AG04450 (cell line): ENCODE measurements at places on chromosomes 12 and 14.

GRCh38 chr14:92988786-92989755 is 66.1 kb downstream of the CHGA start:
- no peak for DNase-seq

GRCh38 chr12:65537978-65538377 is 259.5 kb downstream of the MSRB3 start:
- no peak for DNase-seq

- no peak for DNase-seq
Observed at GRCh38 chr12:75631831-75632230, 120.4 kb upstream of the KRR1 start.

DNA sequence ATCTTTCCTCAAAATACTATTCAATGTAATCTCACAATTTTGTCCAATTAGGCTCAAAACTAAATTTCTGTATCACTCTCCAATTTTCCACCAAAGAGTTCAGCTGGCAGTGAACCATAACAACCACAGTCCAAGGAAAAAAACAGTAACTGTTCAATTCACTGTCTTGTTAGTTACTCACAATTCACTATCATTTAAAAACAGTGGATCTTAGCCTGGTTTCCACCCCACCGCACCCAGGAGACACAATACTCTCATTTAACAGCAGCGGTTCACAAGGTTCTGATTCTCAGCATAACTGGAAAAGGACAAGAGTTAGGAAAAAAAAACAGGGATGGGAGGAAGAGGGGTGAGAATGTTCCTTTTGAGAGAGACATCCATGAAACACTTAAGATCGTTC is 40.5 kb downstream of the MED13L start:
- DNase-seq, result no peak

DNA sequence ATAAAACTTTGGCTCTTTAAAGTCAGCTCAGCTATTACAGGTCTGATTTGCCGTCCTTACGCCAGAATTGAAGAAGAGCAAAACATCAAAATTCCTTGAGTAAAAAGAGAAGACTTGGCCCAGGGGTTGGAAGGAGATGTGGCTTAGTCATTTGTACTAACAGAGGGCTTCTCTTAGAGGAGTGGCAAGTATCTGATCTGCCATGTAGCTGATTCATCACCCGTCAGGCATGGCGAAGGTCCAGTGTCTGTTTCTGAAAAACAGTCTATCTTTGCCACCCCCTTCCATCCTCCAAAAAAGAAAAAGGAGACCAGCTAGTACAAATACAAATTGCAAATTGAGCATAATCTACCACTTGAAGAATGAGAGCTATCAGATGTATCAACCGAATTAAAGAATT is 91.9 kb downstream of the RAD52 start:
- DNase-seq, result peak; percentile 42

GRCh38 chr14:100972118-100972897 is 68.8 kb upstream of the RTL1 start:
- no peak for DNase-seq

- no peak for DNase-seq
Observed at GRCh38 chr12:75844985-75845384, 186.6 kb downstream of the PHLDA1 start.

- no peak for DNase-seq
Observed at GRCh38 chr12:116759783-116760621, 21.9 kb downstream of the RNFT2 start.

DNA sequence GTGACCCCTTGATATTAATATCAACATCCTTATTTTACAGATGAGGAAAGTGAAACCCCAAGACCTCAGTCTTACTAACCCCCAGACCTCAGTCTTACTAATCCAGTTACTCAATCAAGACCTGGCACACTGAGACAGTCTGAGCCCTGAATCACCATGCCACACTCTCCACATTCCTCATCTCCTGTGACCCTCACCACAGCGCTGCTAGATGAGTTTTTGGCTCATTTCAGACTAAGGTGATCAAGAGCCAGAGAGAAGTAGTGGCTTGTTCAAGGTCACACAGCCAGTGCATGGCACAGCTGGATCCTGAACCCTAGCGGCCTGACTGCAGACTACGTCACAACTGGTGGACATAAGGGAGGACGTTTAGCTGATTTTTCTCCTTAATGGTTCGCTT is 579.2 kb downstream of the BCL11B start:
- no peak for DNase-seq

GRCh38 chr14:106879241-106879640 is 1352.9 kb downstream of the TMEM121 start:
- DNase-seq, result no peak

DNA sequence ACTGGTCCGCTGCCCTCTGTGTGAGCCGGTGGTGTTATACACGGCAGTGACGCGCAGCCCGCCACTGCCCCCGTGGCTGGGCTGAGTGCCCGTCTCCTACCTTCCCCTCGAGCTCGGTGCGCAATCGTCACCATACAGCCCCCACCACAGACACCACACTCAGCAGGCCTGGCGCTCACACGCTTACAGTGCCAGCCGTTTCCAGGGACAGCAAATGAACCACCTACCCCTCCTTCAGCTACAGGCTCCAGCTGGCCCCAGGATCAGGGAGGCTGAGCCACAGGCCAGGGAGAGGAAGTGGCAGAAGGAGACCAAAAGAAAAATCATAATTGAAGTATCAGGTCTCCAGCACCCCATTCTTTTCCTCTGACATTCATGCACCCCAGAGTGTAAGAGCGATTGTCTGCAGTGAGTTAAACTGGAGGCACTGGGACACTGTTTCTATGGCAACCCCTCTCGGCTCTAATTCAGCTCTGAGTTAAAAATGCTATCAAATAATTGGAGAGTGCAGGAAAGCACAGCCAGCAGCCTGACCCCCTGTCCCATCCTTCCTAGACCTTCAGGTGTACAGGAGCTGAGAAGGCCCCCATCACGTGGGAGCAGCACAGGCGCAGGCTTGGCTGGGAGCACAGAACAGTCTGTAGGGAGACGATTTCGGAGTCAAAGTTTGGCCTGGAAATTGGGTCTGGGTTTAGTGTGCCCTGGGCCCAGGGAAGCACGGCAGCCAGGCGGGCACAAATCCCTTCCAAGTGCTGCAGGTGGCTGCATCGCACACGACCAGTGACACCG is 18.0 kb downstream of the LRTM2 start:
- DNase-seq, result no peak

DNA sequence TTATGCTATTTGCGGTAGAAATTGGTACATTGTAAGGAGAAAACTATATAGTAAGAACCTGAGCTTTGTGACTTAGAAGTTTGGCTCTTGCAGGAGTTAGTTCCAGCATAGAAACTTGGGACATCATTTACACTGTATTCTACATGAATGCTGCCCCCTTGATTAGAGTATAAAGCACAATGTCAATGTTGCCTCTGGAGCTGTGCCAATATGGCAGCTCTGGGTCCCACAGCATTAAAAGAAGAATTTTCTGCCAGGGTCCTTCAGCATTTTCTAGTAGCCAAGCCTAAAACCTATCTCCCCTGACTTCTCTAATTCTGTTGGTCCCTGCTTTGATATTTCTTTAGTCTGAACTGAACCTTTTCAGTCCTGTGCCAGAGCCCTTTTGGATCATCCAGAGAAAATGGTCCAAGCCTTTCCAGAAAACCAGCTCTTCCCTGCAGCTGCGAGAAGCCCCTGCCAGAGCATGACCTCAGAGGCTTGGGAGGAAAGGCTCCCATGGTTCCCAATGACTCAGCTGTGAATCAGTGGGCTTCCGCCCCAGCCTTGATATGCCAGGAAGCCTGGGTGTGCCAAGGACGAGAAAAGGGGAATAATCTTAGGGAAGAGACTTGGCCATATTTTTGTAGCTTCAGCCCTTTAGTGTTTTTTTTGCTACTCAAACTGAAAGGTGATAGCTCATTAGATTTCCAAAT is 43.2 kb downstream of the PLEKHG7 start:
- DNase-seq, result peak; percentile 68

DNA sequence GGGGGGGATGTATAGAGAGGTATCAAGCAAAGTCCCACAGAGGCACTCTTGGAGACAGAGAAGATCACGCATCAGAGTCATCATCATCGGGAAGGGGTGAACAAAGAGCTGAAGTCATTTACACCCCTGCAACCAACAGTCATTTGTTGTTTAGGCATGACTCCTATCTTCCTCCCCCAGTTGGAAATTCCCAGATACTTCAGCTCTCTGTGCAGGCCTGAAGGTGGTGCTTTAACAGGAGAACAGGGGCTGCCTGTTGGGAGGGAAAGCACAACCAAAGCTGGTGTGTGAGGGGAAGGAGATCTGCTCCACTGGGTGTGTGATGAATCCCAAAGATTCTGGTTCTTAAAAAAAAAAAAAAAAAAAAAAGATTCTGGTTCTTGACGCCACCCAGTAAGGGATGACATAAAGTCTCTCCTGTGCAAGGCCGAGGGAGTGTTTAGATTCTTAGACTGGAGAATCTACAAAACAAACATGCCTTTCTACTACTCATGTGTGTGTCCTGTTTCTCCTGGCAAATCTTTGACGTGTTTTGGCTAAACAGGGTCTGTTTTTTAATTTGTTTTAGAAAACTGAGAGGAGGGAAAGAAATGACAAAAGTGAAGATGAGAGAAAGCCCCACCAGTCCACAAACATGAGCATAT is 121.0 kb upstream of the ARHGAP5 start:
- no peak for DNase-seq

- DNase-seq, result no peak
Observed at GRCh38 chr14:71244341-71244740, 337.1 kb downstream of the PCNX1 start.

DNA sequence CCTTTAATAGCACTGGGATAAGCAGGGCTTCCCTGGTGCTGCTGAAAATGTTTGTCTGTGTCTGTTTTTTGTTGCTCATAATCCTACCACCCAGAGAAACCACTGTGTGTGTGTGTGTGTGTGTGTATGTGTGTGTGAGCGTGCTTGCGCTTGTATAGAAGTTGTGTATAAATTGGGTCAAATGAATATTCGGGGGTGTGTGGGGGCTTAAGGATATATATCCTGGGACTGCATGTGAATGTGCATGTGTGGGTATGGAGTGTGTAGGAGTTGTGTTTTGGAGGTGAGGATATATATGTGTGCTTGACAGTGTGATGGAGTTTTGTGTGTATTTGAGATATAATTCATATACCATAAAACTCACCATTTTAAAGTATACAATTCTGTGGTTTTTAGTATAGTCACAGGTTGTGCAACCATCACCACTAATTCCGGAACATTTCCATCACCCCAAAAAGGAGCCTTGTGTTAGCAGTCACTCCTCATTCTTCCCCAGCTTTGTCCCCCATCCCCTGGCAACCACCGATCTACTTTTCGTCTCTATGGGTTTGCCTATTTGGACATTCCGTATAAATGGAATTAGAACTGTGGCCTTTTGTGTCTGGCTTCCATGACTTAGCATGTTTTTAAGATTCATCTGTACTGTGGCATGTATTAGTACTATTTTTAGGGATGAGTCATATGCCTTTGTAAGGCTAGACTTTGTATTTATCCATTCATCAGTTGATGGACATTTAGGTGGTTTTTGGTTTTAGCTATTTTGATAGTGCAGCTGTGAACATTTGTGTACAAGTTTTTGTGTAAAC is 25.6 kb downstream of the TCTN1 start:
- peak; percentile 41 for DNase-seq

DNA sequence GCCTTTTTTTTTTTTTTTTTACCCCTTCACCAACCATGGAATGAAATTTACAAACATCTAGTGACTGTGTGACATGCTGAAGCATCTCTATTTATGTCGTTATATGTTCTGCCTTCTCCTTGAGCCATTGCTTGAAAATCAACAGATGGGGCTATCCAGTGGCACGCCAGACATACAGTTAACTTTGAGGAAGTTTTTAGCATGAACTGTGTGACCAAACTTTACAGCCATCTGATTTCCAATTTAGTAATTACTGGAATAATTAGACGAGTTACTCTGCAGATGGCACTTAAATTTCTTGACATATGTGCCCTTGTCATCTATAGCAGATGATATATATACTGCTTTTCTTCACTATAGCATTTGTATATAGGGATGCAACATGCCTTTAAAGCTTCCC is 192.1 kb downstream of the SNAPC1 start:
- DNase-seq, result no peak

GRCh38 chr14:36316131-36316530 is 4.3 kb downstream of the MBIP start:
- no peak for DNase-seq

DNA sequence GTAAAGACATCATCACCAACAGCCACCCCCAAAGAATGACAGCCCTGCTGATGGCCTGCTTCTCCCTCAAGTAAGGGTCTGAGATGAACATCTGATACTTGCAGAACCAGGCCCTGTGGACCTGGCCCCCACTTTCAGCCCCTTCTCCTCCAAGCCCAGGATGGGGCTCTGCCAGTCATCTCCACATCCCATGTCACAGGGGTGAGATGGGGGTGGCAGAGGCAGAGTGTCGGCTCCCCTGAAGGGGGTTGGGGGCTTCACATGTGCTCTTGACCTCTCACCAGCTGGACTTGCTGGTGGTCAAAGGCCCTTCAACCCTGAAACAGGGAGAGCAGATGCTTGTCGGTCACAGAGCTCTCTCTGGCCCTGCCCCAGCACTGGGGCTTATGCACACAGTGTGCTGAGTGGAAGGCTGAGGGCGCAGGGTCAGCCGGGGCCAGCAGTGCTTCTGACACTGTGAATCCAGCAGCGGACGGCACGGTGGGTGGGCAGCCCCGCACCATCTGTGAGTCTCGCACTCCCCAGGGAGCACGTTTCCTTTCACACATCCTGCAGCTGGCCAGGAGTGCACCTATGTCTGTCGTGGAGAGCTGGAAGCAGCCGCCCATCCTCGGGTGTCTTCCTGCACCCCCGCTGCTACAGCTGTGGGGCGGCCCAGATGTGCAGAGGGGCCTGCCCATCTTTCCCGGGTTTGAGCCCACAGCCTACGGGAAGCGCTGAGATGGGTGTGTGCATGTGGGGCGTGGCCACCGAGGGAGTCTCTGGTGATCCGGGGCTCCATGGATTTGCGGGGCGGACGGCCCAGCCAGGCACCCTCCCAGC is 94.3 kb downstream of the ADGRD1 start:
- no peak for DNase-seq

DNA sequence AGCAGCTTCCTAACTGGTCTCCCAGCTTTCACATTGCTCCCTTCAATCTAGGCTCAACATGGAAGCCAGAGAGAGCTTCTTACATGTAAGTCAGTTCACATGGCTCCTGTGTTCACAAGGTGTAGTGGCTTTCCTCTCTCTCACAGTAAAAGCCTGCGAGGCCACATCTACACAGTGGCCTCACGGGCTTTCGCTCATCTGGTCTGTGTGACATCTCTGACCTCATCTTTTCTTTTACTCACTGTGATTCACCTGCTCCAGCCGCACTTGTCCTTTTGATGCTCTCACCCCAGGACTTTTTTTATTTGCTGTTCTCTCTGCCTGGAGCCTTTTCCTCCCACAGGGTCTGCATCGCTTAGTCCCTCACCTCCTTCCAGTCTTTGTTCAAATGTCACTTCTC is 122.1 kb downstream of the SLC5A8 start:
- DNase-seq, result no peak

DNA sequence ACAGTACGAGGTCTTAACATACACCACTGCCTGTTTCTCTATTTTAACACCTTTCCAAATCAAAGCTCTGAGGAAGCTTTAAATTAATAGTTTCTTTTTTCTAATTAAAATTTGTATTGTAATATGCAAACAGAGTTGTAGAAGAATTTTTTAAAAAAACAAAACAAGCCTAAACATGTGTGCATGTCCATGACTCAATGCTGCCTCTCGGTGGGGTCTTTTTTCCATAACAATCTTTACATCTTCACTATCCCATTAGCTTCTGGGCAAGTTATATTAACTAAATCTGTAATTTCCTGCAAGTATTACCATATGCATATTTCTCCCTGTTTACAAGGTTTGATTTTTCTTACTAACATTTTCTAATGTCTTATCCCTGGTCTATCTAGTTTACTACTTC is 143.9 kb upstream of the NAV3 start:
- peak; percentile 18 for DNase-seq

- no peak for DNase-seq
Observed at GRCh38 chr14:95480887-95481226, 35.6 kb downstream of the SYNE3 start.
